ENCODE measurements at places on chromosomes 4 and X.

GRCh38 chr4:53562409-53562808 is 28.9 kb downstream of the LNX1 start:
- no peak for DNase-seq

DNA sequence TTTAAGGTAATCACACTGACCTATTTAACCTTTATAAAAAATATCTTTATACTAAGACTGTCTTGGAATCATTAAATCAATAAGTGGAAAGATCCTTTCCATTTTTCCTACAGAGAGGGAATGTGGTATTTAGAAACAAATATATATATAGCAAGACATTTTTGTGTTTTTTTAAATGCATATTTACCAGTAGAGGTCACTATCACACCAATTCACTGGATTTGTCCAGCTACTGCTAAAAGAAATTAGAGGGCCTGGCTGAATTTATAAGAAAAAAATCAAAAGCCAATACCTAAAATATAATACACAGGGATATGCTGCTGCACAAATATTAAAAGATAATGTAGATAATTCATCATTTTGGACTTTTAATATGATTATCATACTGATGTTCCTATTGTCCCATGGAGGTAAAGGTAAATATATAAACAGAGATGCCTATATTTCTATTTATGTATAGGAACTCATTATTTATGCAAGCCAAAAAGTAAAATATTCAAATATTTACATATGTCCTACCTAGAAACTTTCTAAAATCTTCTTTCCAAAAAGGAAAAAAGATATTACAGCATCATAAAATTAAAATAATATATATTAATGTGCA is 69.5 kb downstream of the PDE5A start:
- DNase-seq: no peak

GRCh38 chrX:76064825-76065224 is 108.0 kb upstream of the PBDC1 start:
- no peak for DNase-seq

- no peak for DNase-seq
These were observed 18.0 kb upstream of the BMPR1B start for GRCh38 chr4:94739741-94740140.

Measured in stimulated activated CD4-positive, alpha-beta T cell treated with anti-CD3 and anti-CD28 coated beads, Interleukin-1b, Interleukin-23, amount 100 ng/mL, for 1 hour (primary cell).